ENCODE measurements at places on chromosomes 7 and 10.

GRCh38 chr7:12111422-12112405 lies 99.4 kb upstream of the TMEM106B start:
- no peak for DNase-seq

- peak; percentile 6 for DNase-seq
Measured at GRCh38 chr10:74871595-74872382, 45.4 kb downstream of the KAT6B start.

DNA sequence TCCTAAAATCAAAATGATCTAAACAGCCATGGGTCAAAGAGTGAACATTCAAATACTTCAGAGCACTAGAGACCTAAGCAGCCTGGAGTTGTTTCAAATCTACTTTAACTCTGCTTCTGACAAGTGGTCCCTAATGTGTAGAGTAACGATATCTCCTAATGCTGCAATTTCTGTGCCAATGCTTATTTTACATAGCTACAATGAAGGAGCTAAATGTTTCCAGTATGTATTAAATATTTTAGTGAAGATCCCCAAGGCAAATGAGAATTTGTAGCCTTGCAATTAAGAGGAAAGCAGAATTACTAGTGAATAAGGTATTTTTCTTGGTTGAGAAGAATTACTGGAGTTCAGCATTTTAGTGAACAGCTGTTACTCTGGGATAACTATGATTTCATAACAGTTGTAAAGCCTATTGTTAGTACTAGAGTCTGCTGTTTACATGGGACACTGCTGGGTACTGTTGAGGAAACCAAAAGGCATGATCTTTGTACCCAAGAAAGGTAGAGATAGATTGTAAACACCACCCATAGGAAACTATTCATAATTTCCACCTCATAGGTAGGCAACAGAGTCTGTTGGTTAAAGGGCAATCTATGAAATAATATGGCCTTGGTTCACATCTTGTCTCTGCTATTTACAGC lies 271.9 kb downstream of the PLXDC2 start:
- DNase-seq: no peak

- DNase-seq: no peak
Measured at GRCh38 chr7:77465256-77465655, 49.1 kb upstream of the GSAP start.

GRCh38 chr7:52233248-52233647 lies 802.2 kb upstream of the POM121L12 start:
- no peak for DNase-seq

- DNase-seq: no peak
Measured at GRCh38 chr7:107506674-107507339, 37.0 kb downstream of the GPR22 start.

- DNase-seq: no peak
Measured at GRCh38 chr10:75260990-75261389, 25.2 kb upstream of the COMTD1 start.

DNA sequence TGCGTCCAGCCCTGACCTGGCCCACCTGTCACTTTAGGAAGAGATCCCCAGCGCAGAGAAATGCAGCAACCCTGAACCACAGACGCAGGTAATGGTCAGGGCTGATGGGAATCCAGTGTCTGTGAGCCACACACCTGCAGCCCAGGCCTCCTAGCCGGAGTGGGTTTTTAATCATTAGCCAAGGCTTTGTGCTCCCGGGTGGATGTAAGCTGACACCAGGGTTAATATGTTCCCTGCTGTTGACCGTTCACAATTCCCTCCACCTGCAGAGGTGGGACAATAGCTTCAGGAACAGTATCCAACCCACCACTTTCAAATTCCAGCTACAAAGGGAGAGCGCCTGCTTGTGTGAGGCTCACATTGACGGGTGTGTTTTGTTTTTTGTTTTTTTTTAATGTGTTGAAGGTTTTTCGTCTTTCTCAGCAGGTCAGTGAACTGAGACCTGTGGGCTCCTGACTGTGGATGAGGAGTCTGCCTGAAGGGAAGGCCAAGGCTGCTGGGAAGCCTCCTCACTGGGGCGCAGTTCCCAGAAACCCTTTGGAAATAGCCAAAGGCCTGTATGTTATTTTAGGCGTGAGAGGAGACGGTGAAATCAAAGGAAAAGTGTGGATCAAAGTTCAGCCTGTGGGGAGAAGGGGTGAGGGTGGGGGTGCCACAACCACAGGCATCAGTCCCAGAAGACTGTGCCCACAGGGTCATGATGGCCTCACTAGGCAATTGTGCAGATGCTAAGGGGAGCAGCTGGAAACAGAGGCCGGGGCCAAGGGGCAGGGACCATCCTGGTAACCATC lies 111.1 kb downstream of the TNS3 start:
- DNase-seq: no peak

- DNase-seq: no peak
Measured at GRCh38 chr7:13875496-13876074, 113.9 kb downstream of the ETV1 start.

GRCh38 chr10:94216201-94216600 lies 146.5 kb downstream of the NOC3L start:
- no peak for DNase-seq

GRCh38 chr10:33579996-33580395 lies 245.5 kb upstream of the NRP1 start:
- DNase-seq: no peak

DNA sequence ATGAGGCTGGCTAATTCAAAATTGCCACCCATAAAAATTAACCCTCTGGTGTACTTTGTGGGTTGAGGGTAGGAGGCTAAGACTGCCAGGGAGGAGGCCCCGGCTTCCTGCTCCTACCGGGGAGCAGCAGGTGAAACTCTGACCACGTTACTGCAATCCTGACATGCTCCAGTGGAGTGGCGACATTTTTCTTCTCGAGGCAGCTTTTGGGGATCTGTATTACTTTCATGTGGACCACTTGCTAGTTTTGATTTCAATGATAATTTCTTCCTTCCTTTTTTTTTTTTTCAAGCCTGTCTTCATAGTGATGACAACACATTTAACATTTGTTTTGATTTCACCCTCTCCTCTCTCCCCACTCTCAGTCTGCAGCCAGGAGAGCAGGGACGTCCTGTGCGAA lies 14.6 kb downstream of the GATA3 start:
- no peak for DNase-seq

GRCh38 chr7:111760043-111760442 lies 197.8 kb upstream of the IMMP2L start:
- DNase-seq: no peak

DNA sequence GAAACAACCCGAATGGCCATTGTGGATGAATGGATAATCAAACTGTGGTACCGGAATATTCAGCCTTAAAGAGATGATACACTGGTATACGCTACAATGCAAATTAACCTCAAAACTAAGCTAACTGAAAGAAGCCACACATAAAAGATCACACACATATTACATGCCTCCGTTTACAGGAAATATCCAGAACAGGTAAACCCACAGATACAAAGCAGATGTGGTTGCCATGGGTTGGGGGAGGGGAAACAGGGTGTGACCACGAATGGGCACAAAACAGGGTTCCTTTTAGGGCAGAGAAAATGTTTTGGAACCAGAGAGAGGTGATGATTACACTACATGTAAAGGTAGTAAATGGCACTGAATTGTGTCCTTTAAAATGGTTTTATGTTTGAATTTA lies 16.6 kb downstream of the ESYT2 start:
- peak; percentile 92 for DNase-seq

DNA sequence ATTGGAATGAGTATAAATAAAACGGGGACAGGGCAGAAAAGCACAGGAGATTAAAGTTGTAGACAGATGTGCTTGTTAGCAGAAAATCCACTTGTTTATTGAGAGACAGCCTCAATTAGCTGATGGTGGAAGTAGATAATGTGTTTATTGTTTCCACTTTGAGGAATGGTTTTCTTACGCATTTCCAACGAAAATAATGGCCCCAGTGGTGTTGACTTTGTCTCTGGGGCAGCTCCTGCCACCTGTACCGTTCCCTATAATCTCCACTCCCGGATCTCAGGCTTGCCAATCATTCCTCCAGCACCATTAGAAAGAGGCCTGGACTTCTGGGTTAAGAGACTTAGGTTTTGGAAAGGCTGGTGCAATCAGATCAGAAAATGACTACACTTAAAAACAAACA lies 638.7 kb downstream of the PARD3 start:
- no peak for DNase-seq

DNA sequence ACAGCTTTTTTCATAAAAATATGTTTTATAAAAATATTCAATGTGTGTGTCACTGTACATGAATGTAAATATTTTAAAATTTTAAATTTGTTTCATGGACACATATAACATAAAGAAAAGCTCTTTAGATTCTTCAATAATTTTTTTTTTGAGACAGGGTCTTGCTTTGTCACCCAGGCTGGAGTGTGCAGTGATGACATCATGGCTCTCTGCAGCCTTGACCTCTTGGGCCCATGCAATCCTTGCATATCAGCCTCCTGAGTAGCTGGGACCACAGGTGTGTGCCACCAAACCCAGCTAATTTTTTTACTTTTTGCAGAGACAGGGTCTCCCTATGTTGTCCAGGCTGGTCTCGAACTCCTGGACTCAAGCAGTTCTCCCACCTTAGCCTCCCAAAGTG lies 9.9 kb downstream of the XRCC2 start:
- DNase-seq: no peak

- DNase-seq: no peak
Measured at GRCh38 chr10:58622246-58622645, 109.6 kb downstream of the BICC1 start.

- no peak for DNase-seq
Measured at GRCh38 chr7:94883616-94884015, 23.8 kb upstream of the PPP1R9A start.

- DNase-seq: no peak
Measured at GRCh38 chr7:30906014-30906413, 5.6 kb upstream of the AQP1 start.

GRCh38 chr7:35753761-35754603 lies 46.9 kb upstream of the SEPTIN7 start:
- DNase-seq: no peak

GRCh38 chr7:80264769-80265495 lies 130.3 kb downstream of the GNAI1 start:
- DNase-seq: no peak

- no peak for DNase-seq
Measured at GRCh38 chr7:132254455-132254854, 321.8 kb downstream of the PLXNA4 start.

GRCh38 chr10:11144626-11145494 lies 127.2 kb downstream of the CELF2 start:
- no peak for DNase-seq

DNA sequence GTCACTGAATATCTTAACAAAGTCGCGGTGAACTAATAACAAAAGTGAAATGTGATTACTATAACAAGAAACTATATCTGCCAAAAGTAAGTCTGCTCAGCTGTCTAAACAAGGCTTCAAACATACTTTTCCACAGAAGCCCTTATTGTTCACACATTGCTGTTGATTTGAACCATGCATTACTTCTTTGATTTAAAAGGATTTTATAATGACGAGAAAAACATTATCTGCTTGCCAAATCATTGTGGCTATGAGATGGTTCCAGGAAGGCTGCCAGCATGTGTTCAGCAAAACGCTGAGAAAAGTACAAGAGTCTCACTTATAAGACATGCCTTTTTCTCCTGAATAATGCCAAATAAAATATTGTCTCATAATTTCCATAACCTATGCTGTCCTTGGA lies 24.4 kb downstream of the RNF133 start:
- DNase-seq: no peak

DNA sequence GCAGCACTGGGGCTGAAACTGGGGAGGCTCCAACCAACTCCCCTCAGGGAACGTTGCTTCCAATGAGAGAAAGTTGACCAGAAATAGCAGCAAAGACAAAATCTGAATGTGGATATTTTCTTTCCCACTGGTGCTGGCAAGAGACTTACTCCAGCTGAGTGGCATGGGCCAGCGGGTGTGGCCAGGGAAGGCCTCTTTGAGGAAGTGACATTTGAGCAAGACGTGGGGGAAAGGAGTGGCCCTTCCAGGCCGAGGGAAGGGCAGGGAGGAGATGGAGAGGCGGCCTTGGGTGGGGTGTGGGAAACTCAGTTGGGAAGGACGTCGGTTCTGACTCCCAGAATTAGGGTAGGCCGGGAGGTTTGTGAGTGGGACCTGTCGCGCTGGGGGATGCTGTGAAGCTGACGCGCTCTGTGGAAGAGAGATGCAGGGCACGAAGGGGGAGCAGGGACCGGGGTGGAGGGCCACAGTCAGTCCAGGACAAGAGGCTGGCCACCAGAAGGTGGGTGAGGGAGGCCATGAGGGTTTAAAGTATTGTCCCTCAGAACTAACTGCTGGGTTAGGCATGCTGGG lies 96.7 kb upstream of the IKZF1 start:
- DNase-seq: no peak

DNA sequence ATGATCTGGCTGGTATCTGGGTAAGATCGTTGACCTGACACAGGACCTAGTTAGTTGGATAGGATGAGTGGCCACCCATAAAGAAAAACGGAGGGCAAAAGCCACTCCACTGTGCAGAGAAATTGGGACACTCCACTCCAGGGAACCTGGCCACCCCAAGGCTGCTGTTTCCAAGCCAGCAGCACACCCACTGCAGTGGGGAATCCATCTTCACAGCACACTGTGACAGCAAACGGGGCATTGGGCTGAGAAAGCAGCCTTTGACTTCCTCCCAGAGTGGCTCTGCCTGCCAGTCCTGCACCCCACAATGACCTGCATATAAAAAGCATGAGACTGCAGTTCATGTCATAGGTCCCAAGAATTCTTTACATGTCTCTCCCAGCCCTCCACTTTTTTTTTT lies 52.9 kb downstream of the MTPN start:
- no peak for DNase-seq

DNA sequence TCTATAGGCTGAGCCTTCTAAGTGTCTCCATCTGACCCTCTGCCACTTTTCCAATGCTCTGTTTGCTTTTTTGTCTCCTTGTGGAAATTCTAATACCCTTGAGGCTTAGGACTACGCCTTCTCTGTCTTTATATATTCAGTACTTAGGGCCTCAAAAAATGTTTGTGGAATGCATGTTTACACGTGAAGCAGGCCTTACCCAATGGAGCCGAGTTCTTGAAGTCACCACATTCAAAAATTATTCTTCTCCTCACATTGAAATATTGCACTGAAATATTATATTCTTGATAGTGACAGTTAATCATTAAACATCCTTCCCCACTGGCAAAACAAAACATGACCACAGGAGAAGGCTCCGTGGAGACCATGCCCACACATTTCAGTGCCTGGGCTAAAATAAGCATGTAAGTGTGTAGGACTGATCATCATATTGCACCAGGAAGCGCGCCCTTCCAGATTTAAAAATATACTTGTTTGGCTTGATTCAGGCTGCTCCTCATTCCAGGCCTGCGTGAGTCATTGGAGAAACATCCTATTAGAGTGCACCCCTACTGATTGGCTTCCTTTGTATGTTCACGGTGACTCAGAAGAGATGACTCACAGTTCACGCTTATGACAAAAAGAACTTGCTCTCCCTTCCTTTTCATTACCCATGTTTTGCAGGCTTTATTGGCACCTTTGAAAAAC lies 307.4 kb upstream of the AOAH start:
- no peak for DNase-seq

GRCh38 chr7:87356448-87356847 lies 11.0 kb downstream of the CROT start:
- DNase-seq: no peak

- DNase-seq: no peak
Measured at GRCh38 chr10:91032611-91033206, 111.8 kb upstream of the ANKRD1 start.

All from CD4-positive, alpha-beta T cell treated with Interleukin-17A for 1 hour (primary cell).